ENCODE measurements at places on chromosomes 6 and 20.
A peak's percentile ranks its signal among the peaks of the same experiment; 100 is the strongest.

GRCh38 chr20:1932971-1933370 lies 37.8 kb downstream of the SIRPA start:
- no peak for DNase-seq

DNA sequence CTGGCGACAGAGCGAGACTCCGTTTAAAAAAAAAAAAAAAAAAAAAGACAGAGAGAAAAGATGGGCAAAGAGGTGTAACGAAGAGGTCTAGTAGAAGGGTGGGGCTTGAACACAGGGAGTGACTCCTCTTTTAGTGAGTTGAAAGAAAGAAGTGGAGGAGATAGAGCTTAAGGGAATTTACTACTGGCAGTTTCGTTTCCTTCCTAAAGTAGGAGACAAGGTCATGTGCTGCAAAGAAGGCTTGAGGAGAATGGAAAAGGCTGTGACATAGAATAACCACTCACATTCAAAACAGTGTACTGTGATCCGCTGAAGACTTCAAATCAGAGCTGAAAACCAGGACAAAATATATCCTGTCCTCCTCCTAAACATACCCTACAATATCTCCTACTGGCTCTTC lies 63.8 kb upstream of the EIF2S2 start:
- DNase-seq = no peak

- no peak for DNase-seq
These were observed 258.9 kb downstream of the GJA1 start for GRCh38 chr6:121694389-121694788.

DNA sequence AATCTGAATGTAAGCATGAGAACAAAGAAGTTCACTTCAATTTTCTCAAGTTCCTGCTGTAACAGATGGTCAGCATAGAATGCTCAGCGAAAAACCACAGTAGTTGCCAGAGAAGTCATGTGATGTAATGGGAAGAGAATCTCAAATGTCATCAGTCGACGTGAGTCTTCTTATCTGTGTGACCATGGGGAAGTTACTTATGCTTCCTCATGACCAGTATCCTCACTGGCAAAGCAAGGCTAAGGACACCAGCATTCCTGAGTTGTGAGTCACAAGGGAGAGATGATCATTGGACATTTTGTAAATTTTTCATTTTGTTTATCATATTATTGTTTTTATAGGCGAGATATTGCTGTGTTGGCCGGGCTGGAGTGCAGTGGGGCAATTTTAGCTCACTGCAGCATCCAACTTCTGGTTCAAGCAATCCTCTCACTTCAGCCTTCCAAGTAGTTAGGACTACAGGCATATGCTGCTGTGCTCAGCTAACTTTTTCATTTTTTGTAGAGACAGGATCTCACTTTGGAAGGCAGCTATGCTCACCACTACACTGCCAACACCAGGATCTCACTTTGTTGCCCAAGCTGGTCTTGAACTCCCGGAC lies 21.9 kb downstream of the SGK1 start:
- no peak for DNase-seq

GRCh38 chr6:99608059-99608885 lies 1.6 kb downstream of the PRDM13 start:
- DNase-seq = no peak

GRCh38 chr20:17171746-17172280 lies 55.0 kb upstream of the PCSK2 start:
- no peak for DNase-seq

- no peak for DNase-seq
These were observed 397.5 kb upstream of the ARID1B start for GRCh38 chr6:156379392-156380289.

DNA sequence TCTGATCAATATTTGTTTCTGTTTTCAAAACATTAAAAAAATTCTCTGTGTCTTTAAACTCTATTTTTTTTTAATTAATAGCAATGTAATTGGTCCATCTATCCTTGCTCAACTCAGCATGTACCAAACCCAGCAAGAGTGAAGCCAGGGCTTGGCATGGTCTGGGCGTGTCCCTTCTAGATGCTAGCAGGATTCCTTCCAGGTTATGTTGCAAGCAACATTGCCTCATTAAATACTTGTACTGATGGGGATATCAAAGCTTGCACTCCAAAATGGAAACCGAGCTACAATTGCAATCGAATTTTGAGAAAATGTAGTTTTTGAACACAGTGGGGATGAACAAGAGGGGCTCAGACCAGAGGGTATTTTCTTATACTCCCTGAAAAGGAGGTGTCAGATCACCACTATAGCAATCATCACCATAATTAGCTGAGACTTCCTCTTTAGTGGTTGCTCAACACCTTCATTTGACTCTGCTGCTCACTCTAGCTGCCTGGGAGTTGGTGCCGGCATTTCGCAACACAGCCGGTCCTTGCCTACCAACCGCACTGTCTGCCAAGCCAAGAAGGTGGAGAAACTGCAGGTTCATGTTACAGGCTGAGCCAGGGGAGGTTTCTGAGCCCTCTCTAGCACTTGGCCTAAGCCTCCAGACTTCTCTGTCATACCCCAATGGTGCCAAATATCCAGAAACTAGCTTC lies 67.8 kb upstream of the RALGAPA2 start:
- DNase-seq = no peak

GRCh38 chr20:25191051-25191450 lies 4.5 kb upstream of the ENTPD6 start:
- no peak for DNase-seq

- DNase-seq = no peak
These were observed 113.7 kb downstream of the UNC5CL start for GRCh38 chr6:40925341-40925740.

DNA sequence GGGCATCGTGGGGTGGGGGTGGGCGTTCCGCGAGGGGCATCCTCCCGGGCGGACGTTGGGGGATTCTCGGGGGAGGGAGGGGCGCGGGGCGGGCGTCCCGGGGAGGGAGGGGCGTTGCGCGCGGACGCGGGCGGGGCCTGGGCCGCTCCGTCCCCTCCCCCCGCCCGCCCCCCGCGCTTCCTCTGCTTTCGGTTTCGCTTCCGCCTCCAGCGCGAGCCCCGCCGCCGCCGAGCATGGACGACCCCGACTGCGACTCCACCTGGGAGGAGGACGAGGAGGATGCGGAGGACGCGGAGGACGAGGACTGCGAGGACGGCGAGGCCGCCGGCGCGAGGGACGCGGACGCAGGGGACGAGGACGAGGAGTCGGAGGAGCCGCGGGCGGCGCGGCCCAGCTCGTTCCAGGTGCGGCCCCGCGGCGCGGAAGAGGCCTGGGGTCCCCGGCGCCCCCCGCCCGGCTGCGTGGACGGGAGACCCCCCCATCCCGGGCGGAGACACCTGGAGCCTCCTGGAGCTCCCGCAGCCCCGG lies at the start of gene OGFR:
TSS of gene OGFR (plus strand) at position 209 of the 528 bp plus-strand sequence. CDS start at position 234, 25 bp downstream.
- DNase-seq = peak; percentile 72

DNA sequence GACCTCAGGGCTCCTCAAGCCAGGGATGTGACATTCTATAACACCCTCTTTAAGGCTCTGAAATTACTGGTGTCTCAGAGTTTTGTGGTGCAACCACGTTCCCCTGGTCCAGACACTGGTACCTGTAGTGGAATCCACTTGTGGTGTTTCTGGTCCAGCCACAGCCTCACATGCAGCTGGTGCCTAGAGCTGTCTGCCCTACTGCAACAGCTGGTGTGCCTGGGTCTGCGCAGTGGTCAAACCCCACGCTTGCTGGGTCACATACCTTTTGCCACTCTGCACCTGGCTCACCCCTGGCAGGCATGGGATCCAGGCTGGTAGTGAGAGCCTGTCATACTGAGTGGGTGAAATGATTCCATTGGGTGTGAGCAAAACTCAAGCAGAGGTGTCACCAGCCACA lies 1230.2 kb upstream of the EYS start:
- no peak for DNase-seq

DNA sequence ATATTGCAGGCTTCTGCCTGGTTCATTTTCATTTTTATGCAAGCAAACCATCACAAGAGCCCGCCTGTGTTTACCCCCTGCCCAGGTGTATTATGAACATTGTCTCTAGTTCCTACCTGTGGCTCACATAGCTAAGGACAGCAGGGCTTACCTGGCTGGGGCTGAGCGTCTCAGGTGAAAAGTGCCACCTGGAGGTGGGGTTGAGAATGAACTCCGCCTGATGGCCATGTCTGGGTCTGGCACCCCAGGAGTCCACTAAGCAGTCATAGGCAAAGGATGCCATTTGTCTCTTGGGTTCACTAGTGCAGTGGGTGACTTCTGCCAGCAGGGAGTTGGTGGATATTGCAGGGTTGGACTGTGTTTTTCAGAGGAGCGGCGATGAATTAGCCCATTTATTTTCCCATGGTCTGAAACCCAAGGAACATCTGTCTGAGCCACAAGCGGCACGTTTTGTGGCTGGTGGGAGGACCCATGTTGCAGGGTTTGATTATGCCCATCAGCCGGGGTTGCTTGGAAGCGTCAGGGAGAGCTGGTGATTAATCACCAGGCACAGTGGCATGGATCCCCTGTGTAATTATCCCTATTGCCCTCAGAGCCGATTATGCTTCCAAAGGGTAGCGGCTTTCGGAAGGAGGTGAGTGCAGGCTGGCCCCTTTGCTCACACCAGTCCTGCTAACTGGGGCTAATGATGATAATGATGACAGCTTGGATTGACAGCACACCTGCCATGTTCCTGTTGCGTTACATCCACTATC lies 92.1 kb downstream of the CDH26 start:
- no peak for DNase-seq

- DNase-seq = no peak
These were observed 18.8 kb downstream of the EFHC1 start for GRCh38 chr6:52438926-52439325.

- DNase-seq = no peak
These were observed 132.2 kb downstream of the ARID1B start for GRCh38 chr6:156909212-156910010.

DNA sequence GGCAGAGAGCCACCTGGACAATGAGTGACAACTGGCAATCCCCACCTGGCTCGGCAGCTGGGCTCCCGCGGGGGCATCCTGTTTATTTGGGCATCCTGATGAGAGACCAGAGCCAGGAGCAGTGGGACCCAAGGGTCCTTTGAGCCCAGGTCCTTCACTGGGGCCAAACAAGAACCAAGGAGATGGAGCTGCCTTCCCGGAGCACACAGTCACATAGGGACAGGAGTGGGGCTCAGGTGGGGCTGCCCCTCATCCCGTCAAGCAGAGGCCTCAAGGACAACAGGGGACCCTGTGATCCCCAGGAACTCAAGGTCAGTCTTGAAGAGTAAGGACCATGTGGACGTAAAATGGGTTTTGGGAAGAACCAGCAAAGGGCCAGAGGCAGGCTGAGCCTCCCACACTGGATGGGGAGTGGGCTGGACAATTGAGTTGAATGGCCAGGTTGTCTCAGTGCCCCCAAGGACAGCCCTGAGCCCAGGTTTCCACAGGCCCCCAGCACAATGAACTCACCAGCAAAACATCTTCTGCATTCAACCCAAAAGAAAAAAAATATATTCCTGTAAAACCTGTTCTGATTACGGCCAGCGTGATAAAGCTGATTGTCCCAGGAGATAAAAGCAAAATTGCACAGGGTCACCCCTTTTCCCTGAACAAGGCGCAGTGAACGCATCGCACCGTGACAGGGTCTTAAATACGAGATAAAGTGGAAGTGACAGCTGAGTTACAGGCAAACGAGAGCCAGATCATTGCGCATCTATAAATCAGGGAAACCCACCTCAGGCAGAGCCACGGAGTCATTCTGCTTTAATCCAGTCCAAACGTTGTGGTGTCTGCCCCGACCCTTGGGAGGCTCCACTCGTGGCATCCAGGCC lies 86.2 kb downstream of the ANKRD60 start:
- no peak for DNase-seq

GRCh38 chr6:157798851-157799250 lies 24.2 kb upstream of the SNX9 start:
- peak; percentile 40 for DNase-seq

GRCh38 chr6:121584586-121585369 lies 149.3 kb downstream of the GJA1 start:
- no peak for DNase-seq

DNA sequence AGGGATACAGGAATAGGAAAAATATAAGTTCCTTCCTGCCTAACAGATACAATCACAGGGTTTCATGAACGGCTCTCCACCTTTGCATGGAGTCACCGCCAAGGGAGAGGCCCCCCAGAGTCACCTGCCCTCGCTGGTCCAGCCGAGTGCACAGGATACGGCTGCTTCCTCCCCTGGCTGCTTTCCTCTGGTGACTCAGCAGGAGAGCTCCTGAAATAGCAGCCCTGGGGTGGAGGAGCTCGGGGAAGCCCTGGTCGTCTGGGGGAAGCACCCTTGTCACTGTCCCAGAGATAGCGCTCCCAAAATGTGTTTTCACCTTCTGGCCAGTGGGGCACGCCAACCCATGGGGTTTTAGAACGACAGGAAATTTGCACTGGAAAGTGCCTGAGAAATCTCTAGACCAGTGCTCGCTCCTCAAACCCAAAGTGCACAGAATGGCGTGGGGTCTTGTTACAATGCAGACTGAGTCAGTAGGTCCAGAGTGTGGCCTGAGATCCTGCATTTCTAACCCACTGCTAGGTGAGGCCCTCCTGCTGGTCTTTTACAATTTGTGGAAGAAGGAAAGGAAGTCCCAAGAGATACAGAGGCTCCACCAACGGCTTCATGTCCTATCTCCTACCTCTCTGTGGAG lies 35.9 kb upstream of the FAM50B start:
- no peak for DNase-seq

- DNase-seq = no peak
These were observed 145.9 kb downstream of the IMPG1 start for GRCh38 chr6:75926293-75927168.

DNA sequence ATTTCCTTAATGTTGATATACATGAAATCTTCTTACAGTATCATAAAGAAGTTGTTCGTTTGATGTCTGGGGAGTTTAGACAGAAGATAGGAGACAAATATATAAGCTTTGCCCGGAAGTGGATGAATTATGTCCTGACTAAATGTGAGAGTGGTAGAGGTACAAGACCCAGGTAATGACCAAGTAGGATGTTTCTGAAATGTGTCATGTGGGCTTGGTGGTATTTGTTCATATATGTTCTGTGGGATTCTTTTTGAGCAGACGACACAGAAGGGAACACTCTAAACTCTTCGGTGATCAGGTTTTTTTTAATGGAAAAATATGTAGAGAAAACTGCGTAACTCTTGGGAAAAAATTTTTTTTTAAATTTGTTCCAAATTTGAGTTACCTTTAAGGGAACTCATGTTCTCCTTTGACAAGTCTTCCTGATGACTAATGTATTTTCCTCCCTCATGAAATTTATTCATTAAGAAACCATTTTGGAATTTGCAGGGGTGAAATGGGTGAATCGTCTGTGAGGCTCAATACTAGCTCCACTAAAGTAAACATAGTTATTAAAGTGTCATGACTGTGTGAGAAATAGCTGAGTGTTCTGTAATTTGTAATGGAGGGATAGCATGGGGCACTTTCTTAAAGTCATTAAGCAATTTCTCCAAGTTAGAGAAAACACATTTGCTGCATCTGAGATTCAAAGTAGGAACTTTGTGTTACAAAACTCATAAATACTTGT lies 100.6 kb downstream of the MAP3K4 start:
- no peak for DNase-seq

DNA sequence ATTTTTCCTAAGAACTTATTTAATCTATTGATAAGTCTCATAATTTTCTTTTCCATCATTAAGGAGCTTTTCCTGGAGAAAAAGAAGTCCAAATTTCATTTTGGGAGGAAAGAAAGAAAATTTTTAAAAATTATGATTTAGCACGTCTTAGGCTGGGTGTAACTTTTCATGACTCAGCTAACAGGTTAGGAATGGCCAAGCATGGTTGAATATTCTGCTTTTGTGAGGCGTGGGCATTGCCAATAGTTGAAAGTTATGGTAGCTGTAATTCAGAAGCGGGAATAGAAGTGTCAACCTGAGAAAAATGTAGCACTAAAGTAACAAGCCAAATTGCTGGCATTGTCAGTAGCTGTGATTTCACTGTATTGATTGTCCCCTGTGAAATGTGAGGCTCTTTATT lies 77.2 kb upstream of the ARID1B start:
- no peak for DNase-seq
